ENCODE measurements at places on chromosomes 3 and 15.

DNA sequence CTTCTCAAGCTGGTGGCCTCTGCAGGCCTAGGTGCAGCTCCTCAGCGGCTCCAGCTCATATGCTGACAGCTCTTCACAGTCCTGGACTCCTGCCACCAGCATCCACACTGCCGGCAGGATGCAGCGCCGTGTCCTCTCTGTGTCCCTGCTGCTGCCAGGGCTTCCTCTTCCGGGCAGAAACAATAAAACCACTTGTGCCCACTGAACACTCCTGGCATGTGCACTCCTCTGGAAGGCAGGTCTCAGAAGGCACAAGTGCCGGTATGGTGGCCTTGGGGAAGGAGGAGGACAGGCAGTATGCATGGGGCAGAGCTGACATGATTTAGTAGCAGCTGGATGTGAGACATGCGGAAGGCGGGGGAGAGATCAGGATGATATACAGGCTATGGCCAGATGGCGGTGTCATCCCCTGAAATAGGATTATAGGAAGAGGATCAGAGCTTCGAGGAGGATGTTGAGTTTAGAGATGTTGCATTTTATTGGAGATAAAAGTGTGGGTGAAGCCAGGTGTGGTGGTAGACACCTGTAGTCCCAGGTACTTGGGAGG, 7.5 kb upstream of the MAN2A2 start:
- DNase-seq = no peak

DNA sequence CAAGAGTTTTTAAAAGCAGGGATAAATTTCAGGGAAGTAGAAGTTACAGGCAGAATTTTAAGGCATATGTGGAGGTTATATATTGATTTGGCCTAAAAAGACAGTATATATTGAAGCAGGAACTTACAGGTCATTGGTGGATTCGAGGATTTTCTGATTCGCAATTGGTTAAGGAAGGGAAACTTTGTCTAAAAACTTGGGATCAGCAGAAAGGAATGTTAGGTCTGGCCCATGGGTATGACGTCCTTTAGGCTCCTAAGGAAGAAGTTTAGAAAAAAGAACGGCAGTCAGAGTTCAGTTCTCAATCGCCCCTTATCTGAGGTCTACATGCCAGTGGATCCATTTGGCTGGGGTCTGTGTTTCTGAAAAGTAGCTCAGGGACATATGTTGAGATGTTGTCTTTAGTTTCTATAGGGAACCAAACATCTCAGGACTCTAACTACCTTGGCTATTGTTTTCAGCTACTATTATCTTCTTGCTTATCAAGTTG, 33.2 kb upstream of the ACP3 start:
- no peak for DNase-seq

- no peak for DNase-seq
Observed at GRCh38 chr15:68424754-68425390, 7.1 kb downstream of the ITGA11 start.

DNA sequence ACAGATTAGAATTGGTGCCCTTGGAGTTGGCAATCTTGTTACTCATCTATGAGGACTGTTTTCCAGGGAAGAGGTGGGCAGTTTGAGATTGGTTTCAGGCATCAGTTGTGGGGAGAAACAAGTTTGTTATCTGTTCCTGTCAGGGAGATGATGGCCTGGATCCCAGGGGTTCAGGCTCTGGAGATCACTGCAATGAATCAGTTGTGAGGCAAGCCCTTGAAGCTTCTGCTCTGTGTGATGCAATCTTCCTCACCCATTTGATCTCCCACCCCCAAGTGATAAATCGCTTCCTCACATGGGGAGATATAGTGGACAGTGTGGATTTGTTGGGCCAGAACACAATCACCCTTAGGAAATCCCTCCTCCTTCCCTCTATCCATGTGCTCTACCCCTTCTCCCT, 276.6 kb upstream of the LRTM1 start:
- DNase-seq = no peak

DNA sequence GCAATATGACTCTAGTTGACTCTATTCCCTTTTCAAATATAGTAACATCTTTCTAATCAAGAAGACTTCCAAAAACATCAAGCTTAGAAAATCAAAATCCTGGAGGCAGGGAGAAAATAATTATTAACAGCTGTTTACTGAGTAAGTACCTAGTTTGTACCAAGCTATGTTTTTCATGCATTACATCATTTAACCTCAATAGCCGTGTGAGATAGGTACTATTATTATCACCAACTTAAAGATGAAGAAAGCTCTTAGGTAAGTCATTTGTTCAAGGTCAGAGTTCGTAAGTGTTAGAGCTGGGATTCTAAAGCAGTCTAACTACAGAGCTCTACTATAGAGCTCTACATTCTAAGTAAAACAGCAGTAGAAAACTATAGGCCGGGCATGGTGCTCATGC, 41.6 kb downstream of the GSK3B start:
- no peak for DNase-seq

DNA sequence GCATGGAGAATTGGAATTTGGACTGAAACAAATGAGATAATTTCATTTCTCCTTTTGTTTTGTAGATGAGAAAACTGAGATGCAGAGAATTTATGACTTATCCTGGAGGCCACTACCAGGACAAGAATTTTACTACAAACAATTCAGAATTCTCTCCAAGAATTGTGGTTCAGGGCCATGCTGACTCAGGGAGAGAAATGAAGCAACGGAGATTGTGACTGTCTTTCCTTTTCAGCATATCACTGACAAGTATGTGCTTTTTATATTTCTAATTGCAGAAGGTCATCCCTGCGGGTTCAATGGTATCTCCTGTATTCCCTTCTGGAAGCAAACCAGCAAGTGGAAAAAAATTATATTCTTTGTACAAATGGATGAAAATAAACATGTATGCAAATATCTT, 170.8 kb upstream of the MITF start:
- DNase-seq = no peak

DNA sequence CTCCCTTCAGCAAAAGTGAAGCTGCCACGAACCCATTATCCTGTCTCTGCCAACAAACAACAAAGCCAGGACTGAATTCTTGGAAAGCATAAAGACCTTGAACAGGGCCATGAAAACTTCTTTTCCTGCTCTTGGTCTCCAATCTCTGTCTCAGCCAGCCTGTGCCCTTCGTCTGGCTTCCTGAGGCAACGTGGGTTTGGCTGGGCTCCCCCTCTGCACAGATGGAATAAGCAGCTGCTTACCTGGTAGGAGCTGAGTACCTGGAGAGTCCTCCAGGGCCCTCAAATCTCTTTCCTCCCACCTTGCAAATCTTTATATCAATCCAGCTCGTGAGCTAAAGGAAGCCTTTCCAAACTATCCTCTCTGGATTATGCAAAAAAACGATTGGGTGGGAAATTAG, 97.6 kb upstream of the PSMD6 start:
- no peak for DNase-seq

- no peak for DNase-seq
Observed at GRCh38 chr3:88131695-88132094, 18.1 kb upstream of the C3orf38 start.

DNA sequence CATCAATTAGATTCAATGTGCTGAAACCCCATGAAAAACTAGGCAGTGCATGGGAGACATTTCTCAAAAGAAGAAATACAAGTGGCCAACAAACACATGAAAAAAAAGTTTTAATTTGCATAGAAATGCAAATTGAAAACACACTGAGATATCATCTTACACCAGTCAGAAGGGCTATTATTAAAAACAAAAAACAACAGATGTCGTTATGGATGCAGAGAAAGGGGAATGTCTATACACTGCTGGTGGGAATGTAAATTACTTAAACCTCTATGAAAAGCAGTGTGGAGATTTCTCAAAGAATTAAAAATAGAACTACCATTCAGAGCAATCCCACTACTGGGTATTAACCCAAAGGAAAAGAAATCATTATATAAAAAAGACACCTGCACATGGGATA, 98.7 kb downstream of the CCNL1 start:
- no peak for DNase-seq

Measured in GM04504 (cell line).